ENCODE measurements at places on chromosomes 12 and 14. TPM values are rescaled to one million over a fixed set of nuclear protein-coding genes. Genes with fewer than 3 reads are reported as not detected.

DNA sequence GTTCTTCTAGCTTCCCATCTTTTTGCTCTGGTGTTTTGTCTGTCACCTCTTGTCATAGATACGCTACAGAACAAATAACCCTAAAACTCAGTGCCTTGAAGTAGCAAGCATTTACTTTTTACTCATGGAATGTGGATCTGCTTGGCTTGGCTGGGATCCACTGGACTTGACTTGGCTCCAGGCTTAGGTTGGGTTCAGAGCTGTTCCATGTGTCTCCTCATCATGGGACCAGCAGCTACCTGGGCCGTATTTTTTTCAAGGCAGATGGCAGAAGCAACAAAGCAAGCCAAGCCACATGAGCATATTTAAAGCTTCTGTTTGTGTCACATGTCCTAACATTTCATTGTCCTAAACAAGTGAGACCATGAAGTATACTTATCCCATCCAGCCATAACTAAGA, 48.7 kb upstream of the ATF1 start:
- peaks cover 5% of the 10 kb centered on the region for H3K36me3 ChIP-seq
- H3K4me3 ChIP-seq = no peak overlapping the region
- no peak for DNase-seq
- no peaks in the 10 kb centered on the region for H3K27me3 ChIP-seq
- no peak overlapping the region for H3K27ac ChIP-seq

DNA sequence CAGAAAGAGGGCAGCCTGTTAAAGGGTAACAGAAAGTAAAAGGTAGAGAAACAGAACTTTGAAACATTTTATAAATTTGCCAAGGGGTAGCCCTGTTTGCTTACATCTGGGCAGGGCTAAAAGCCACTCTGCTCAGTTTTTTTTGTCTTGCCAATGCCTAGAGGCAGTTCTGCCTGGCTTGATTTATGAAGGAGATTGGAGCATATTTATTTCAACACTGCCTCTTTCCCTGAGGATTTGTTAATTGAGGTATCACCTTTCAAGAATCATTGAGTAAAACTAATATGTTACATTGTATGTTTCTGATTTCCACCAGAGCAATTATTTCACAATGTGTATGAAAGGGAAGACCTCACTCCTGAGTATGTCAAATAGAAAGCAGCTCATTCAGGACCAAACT, 160.8 kb downstream of the GXYLT1 start:
- H3K4me1 ChIP-seq = no peaks in the 10 kb centered on the region
- H3K36me3 ChIP-seq = no peaks in the 10 kb centered on the region
- no peak overlapping the region for H3K4me3 ChIP-seq
- DNase-seq = no peak

Gene HHIPL1
- total RNA-seq = 0.17 TPM

Gene P2RX2
- not detected for total RNA-seq
